ENCODE measurements at places on chromosomes 16 and 17.
A peak's percentile ranks its signal among the peaks of the same experiment; 100 is the strongest.

GRCh38 chr17:35930211-35931065 is at the start of gene RDM1:
Gene RDM1, minus strand, starts transcription at chr17:35930773. Its CDS starts 46 bp downstream, at chr17:35930727.
- DNase-seq, result peak; percentile 88

DNA sequence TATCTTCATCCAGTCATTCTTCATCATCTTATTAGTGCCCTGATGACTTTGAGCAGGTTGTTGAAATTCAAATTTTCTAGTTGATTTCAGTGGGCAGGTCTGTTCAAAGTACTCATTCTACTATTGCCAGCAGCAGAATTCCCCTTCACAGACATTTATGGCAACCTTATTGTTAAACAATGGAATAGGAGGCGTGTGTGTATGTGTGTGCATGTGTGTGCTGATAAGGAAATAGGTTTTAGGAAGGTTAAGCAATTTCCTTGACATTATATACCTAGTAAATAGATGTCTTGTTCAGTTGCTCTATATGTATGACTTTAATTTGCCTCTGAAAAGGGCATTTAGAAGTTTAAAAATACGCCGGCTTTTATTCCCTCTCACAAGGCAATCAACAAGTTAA is 601.4 kb upstream of the CA10 start:
- DNase-seq, result no peak

DNA sequence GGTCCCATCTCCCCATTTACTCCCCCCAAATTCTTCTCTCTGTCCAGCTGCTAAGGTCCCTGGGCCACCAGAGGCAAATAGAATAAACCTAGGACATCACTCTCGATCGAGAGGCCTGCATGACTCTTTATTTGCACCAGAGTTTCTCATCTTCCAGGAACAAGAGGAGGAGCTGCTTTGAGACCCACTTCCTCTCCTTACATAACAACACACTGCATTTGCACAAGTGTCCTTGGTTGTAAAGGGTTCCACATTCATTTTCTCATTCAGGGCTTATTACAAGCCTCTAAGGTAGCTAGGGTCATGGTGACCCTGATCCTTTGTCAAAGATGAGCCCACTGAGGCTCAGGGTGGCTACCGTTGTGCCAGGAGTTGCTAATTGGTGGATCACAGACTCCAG is 38.1 kb upstream of the RHOT1 start:
- no peak for DNase-seq

- DNase-seq, result no peak
These were observed 24.2 kb upstream of the CPHXL start for GRCh38 chr16:75750528-75750927.

GRCh38 chr17:43673516-43674323 is 12.0 kb upstream of the MEOX1 start:
- peak; percentile 81 for DNase-seq

DNA sequence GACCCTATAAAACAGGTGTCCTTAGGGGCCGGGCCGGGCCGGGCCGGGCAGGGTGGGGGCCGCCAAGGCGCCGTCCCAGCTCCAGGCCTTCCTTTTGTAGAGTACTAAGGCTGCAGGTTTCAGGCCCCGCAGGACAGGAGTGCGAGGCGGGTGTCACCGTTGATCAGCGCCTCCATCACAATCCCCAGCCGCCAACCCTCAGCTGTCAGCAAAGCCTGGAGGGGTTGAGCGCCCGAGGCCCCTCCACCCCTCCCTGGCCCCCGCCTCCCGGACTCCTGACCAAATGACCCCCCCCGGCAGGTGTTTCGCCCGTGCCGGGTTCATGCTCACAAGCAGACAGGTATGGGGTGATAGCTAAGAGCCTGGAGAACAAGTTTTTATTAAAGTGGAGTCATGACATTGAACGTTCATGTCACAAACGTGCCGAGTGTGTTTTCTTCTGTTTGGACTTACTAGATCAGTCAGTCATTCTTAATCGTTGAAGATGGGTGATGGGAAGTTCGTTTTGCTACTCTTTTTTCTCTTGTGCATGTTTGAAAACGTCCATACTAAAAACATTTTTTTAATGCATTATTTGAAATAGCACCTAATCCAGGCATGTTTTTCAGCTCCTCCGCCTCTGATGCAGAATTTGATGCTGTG is 534 bp downstream of the ARL2BP start:
- peak; percentile 52 for DNase-seq

GRCh38 chr16:3459401-3460090 is 16.1 kb downstream of the NAA60 start:
- no peak for DNase-seq

- no peak for DNase-seq
These were observed 1.7 kb downstream of the GALR2 start for GRCh38 chr17:76076146-76076764.

GRCh38 chr17:21278450-21279197 is 5.9 kb upstream of the MAP2K3 start:
- peak; percentile 86 for DNase-seq

DNA sequence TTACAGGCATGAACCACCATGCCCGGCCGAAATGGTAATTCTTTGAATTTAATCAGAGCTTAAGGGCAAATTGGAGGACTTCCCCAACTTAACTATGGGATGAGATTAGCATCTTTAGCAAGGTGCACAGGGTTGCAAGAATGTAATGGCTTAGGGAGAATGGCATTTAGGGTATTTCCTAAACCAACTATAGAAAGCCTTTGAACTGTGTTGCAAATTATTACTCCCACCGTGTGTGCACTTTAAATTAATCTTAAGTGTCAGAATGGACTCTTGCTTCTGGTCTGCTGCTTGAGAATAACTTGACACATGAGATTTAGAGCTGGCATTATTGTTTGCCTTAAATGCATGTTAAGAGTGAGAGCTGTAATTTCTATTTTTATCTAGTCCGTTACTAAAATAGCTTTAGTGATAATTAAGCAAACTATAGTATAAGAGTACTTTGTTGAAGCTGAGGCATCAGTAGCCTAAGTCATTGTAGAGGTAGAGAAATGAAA is 59.8 kb downstream of the TUBD1 start:
- DNase-seq, result no peak

- no peak for DNase-seq
These were observed 49.8 kb upstream of the CBX4 start for GRCh38 chr17:79888811-79889634.

GRCh38 chr16:17304491-17305119 is 166.2 kb downstream of the XYLT1 start:
- DNase-seq, result peak; percentile 62

DNA sequence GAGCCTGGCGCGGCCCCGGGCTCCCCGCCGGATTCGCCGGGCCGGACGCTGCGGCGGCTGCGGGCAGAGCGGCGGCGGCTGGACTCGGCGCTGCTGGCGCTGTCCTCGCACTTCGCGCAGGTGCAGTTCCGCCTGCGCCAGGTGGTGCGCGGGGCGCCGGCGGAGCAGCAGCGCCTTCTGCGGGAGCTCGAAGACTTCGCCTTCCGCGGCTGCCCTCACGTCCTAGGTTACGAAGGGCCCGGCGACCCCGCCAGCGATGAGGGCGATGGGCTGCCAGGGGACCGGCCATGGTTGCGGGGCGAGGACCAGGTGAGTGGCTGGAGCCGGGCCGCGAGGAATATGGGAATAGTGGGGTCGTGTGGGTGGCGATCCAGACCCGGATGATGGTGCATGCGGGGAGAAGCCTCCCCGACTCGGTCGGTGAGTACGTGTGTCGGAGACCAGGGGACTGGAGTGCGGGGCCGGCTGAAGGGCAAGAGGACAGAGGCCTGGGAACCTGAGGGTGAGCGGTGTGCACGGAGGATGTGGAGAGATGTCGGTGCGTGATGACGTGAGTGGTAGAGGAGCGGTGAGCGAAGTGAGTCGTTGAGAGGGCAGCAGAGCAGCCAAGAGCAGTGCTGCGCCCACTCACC is 517 bp downstream of the RUNDC1 start:
- peak; percentile 75 for DNase-seq

- no peak for DNase-seq
These were observed 18.1 kb upstream of the LCMT1 start for GRCh38 chr16:25093208-25094061.

DNA sequence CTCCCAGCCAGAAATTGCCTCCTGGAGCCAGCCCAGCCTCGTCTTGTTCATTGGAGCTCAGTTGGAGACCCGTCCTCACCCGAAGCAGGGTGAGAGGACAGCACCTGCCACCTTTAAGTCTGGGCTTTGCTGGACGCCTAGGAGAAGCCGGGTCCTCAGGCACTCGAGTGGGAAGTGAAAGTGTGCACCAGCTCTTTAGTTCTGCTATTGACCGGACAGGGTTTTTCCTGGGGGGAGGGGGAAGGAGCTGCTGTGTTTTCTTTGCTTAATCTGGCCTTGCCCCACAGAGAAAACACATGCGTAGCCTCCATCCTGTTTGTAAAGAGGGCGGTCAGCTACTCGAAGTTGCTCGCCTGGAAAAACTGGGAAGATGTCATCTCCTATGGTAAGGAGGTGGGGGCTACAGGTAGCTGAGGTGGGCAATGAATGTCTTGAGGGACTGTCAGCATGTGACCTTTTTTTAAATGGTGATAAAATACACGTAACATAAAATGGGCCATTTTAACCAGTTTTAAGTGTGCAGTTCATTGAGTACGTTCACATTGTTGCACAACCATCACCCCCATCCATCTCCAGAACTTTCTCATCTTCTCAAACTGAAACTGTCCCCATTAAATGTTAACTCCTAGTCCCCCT is 34.4 kb downstream of the CMIP start:
- DNase-seq, result peak; percentile 71

DNA sequence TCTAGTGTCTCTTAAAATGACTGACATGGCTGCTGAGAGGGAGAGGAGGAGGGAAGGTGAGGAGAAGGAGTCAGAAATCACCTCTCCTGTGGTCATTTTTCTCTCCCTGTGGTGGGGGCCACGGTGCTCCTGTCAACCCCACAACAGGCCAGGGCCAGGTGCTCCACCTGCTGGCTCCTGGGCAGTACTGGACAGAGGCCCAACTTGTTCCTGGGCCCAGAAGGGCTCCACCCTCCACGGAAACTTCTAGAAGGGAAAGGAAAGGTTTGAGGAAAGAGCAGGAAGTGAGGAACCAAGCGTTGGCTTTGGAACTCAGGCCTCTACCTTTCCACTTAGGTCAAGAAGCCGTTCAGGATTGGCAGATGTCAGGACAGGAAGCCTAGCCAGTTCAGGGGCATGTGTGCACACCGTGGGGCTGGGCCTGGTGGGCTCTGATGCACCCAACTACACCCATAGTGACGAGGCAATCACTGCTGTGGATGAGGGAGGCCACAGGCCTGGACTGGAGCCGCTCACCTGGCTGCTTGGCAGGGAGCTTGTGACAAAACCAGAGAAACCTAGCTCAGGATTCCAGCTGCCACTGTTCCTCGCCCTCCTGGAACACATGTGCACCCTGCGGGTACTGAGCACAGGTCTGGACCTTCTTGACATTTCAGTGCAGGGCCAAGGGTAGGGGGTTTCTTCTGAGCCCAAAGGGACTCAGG is 36.1 kb downstream of the WNT3 start:
- DNase-seq, result peak; percentile 36

- DNase-seq, result no peak
These were observed 9.0 kb upstream of the VASN start for GRCh38 chr16:4362476-4363135.

DNA sequence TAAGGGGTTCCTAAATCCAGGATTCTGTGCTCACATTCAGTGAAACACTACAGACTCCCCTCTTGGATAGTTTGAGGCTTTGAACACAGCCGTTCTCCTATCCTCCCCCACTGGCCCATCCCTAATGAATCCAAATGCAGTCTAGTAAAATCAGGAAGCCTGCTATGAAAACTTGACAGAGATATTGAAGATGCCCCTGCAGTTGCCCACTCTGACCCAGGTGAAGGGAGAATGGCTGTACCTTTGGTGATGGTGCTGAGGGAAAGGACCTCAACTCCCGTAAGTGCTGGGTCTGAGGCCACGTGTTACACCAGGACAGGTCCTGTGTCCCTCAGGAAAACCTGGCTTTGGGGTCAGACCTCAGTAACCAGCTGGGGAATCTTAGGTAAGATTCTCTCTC is 54.4 kb downstream of the SF3B3 start:
- DNase-seq, result no peak

GRCh38 chr17:72850410-72851118 is 241.9 kb downstream of the SLC39A11 start:
- no peak for DNase-seq

DNA sequence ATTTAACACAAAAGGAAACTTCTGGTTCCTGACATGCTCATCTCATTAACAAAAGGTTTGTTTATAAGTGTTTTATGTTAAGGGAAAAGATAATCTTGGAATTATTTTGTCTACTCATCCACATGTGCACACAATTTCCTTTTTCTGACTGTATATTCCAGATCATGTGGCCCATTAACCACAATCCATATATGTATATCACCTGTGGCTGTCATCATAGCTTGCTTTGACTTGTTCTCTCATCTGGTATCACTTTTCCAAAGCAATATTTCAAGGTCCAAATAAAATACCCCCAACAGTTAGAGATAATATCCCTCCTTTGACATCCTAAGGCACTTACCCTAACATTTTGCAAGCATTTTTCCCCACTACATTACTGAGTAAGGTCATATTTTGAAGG is 856.1 kb downstream of the CDH11 start:
- no peak for DNase-seq

GRCh38 chr17:66273586-66273848 is 28.9 kb upstream of the PRKCA start:
- no peak for DNase-seq

GRCh38 chr16:2755158-2755557 is 2.7 kb downstream of the SRRM2 start:
- no peak for DNase-seq

- DNase-seq, result no peak
These were observed 17.6 kb upstream of the WDR45B start for GRCh38 chr17:82665891-82666290.

DNA sequence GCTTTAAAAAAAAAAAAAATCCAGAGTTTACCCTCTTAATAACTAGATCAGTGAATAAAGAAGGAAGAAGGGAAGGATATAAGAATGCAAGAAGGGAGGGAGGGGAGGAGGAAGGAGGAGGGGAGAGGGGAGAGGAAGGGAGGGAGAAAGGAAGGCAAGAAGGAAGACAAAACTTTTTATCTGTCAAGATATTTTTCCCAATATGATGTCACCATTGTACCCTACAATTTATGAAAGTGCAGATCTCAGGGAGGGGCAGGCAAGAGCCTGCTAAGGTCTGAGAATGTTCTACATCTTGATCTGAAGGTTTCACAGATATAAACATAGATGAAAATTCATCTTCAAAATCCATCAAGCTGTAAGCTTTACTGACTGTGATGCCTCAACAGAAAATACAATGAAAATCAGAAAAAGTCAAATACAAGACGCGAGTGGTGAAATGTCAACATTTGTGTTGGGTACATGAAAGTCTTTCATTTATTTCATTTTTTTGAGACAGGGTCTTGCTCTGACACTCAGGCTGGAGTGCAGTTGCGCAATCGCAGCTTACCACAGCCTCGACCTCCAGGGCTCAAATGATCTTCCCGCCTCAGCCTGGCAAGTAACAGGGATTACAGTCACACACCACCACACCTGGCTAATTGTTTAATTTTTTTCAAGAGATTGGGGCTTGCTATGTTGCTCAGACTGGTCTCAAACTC is 57.1 kb upstream of the EMP2 start:
- no peak for DNase-seq
